MV-4-11 (cell line): ENCODE measurements at places on chromosomes 3 and 15.

- no peak for DNase-seq
Observed at GRCh38 chr15:64247535-64247905, 84.7 kb upstream of the PPIB start.

DNA sequence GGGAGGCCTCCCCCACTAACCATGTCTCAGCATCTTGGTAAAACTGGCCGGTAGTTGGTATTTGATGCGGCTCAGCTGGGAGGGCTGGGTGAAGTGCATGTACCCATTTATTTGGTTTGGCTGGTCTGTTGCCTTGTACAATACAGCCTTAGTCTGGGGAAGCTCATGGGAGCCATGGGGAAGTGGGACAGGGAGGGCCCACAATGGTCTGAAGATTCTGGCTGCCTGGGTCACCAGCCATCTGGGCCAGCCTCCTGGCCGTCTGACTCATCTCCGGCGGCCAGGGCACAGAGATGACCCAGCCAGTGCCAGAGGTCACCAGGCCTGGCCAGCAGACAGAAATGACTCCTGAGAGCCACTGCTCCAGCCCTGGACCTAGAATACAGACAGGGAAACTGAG lies 51.6 kb upstream of the SMAD6 start:
- peak; percentile 68 for DNase-seq

GRCh38 chr3:184409331-184409926 lies 29.6 kb downstream of the CHRD start:
- no peak for DNase-seq

DNA sequence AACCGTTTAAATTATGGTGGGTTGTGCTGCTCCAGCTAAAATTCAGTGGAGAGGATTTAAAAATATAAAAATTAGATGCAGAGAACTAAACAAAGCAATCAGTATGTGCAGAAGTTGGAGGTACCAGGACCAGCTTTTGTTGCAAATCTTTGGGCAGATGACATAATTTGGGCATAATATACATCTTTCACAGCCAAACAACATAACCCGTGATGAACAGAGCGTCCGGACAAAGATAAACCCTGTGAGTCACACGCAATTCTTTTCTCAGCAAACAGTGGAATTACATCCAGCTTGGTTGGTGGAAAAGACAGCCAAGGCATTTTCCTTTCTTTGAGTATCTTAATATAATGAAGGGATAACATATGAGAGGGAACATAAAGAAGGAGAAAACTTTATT lies 419.4 kb upstream of the ADAMTS9 start:
- no peak for DNase-seq

- DNase-seq = peak; percentile 80
Observed at GRCh38 chr15:91854639-91854990, 1.1 kb downstream of the SLCO3A1 start.

DNA sequence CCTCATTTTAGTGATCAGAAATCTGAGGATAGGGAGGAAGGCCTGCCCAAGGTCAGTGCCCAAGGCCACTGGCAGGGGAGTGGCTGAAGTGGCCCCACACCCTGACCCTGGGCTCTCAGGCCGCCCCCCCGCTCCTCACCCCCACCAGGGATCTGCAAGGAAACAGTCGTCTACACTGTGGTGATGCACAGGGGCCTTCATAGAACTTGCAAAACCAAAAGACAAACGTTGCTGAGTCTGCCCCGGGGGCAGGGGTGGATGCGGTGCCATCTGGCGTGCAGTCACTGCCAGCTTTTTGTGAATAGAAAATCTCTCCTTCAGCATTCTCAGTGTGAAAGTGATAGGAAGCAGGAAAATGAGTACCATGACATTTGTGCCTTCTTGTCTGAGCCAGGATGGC lies 41.3 kb downstream of the WHAMM start:
- no peak for DNase-seq

GRCh38 chr3:167772992-167773391 lies 37.5 kb downstream of the SERPINI1 start:
- no peak for DNase-seq

DNA sequence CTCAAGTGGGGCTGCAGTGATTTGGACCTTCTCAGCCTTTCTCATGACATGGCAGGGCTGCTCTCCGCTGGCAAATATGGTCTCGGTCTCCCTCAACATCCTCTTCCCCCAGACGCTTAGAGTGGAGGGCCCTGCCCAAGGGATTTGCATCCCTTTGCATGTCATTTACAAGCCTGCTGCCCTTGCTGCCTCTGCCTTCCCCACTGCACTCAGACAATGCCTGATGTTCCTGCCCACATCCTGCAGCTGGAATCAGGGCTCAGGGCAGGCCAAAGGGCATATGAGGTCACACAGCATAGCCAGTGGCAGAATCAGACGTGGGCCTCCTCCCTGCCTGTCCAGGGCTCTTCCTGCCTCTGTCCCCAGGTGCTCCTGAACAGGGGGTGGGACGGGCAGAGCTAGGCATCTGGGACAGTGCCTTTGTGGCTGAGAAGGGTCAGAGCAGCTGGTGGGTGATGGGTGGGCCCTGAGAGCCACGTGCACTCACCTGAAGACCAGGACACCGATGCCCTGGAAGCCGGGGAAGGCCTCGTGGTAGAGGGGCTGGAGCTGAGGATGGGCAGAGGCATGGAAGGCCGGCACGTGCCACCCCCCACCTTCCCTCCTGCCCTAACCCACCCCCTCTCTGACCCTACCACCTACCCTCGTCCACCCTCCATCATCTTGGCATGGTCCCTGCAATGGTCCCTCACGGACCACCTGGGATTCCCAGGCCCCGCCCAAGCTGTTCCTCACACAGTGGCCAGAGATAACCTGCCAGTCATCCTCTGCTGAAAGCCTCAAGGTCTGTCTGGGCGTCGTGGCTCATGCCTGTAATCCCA lies 27.4 kb upstream of the GOLGA6C start:
- DNase-seq = no peak

DNA sequence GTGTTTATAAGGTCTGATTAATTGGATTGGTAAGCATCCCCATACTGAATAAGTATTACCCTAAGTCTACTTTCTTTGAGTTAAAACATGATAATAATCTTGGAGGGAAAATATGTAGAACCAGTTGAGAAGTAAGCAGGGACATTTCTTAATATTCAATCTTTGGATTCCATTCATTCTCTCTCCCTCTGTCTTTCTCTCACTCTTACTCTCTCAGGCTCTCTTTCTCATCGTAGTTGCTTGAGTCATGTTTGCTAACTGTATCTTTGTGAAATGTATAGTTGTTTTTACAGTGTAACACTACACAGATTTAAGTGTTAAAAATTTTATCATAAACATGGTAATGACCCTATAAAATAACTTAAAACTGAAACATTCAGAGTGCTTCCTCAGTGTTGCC lies 163.8 kb downstream of the RSRC1 start:
- no peak for DNase-seq

DNA sequence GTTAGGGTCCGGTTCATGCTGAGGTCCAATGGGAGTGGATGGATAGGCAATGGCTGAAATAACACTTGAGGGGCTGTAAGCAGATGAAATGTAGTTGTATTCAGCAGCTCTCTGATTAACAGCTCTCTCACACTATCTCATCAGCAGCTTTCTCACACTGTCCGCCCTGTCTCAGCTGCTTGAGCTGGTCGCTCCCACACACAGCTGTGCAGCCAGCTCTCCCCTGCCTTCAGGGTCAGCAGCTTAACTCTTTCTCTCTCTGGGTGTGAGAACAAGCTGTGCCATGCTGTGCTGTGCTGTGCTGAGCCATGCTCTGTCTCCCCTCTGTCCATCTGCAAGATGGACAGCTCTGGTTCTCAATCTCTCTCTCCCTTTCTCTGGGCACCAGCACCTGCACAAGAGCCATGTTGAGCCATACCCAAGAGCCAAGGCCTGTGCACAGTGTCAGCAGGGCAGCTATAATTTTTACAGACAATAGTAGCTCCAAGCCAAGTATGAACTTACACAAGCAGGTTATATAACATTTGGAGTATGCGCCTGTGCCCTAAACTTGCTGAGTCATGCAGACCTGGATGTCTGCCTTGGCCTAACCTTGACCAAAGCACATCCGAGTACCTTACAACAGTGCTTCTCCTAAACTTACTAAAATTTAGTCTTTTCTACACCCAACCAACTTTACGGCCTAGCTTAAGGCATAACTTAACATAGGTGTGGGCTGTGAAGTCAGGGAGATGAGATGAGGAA lies 291.3 kb upstream of the TRIM42 start:
- DNase-seq = no peak

DNA sequence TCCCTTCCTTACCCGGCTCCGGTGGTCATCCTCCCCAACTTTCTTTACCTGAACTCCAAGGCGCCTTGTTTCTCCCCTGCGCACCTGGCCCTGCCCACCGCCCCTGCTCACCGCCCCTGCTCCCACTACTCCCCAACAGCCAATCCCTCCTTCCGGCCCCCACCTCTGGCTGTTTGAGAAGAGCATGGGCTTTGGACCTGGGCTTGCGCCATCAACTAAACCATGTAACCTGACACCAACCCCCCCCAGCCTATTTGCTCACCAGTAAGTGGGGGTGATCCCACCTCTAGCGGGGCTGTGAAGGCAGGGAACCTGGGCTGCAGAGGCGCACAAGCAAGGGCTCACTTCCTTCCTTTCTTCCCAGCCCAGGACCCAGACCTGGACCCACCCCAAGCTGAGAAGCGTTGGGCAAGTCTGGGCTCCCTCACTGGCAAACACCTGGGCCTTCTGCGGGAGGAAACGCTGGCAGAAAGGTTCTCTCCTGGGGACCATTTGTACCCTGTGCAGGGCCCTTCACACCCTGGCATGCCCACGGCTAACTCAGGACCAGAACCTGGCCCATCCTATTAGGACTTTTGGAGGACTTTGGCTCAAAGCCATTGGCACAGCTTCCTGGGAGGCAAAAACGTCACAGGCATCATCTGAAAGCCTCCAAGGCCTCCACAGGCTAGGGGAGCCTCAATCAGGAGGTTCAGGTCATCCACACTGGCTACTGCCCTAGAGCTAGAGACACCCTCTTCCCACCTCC lies at the start of gene PLXNB1:
Gene PLXNB1, minus strand, starts transcription at position 127 of the 748 bp plus-strand sequence. CDS start 5,475 bp downstream, outside the sequence.
- peak; percentile 48 for DNase-seq

- DNase-seq = no peak
Observed at GRCh38 chr15:47405365-47406162, 311.7 kb upstream of the SEMA6D start.

DNA sequence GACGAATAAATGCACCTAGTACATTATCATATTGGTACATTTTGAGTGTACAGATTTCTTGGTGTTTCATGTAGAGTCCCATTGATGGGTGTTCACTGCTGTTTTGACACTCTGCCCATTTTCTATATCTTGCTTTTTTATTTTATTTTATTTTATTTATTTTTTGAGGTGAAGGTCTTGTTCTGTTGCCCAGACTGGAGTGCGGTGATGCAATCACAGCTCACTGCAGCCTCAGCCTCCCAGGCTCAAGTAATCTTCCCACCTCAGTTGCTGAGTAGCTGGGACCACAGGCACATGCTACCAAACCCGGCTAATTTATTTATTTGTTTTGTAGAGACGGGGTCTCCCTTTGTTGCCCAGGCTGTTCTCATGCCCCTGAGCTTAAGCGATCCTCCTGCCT lies 44.2 kb downstream of the DNAJC13 start:
- no peak for DNase-seq

DNA sequence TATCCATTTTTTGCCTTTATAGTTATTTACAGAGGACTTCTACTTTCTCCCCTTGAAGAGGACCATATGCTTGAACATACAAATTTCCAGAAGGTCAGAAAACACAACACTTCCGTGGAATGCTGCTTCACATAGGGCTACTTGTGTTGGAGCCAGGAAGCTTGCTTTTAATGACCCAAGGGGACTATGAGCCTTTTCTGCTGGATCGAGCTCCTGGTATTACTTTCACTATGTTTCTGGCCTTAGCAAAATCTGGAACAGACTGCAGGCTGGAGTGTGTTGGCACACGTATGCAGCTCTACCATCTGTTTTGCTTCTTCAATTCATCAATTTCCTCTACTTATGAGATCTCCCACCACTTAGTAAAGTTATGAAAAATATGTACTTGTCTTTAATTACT lies 69.3 kb upstream of the CBLB start:
- no peak for DNase-seq

GRCh38 chr3:141726483-141726882 lies 11.6 kb upstream of the RNF7 start:
- DNase-seq = no peak

GRCh38 chr3:60746043-60746638 lies 505.1 kb downstream of the FHIT start:
- no peak for DNase-seq

GRCh38 chr3:157099326-157100095 lies 60.4 kb downstream of the CCNL1 start:
- DNase-seq = no peak

DNA sequence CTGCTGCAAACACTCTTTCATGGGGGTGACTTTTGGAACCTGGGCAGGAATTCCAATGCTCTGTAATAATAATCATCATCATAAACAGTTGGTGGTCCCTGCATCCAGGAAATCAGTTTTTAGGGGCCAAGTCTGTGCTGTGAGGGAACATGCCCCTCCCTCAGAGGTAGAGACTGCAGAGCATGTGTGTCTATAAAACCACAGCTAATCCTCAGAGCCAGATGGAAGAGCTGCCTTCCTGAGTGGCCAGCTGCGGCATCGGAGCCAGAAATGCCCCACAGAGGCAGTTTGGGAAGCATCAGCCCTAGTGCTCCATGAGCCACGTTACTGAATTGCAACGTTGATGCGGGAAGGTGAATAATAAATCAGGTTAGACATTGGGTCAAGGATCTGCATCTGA lies 12.9 kb upstream of the TPM1 start:
- DNase-seq = peak; percentile 75

GRCh38 chr15:61390138-61390537 lies 161.0 kb upstream of the RORA start:
- peak; percentile 31 for DNase-seq

- peak; percentile 57 for DNase-seq
Observed at GRCh38 chr3:18739099-18739433, 313.9 kb upstream of the SATB1 start.

GRCh38 chr3:33218446-33219174 lies at the start of gene SUSD5:
TSS of gene SUSD5 (minus strand) at chr3:33218810. CDS start at chr3:33218797, 13 bp downstream.
- no peak for DNase-seq

GRCh38 chr15:55484917-55485672 lies 22.9 kb downstream of the DNAAF4 start:
- DNase-seq = no peak

GRCh38 chr3:53680028-53680427 lies 166.2 kb downstream of the CHDH start:
- no peak for DNase-seq

DNA sequence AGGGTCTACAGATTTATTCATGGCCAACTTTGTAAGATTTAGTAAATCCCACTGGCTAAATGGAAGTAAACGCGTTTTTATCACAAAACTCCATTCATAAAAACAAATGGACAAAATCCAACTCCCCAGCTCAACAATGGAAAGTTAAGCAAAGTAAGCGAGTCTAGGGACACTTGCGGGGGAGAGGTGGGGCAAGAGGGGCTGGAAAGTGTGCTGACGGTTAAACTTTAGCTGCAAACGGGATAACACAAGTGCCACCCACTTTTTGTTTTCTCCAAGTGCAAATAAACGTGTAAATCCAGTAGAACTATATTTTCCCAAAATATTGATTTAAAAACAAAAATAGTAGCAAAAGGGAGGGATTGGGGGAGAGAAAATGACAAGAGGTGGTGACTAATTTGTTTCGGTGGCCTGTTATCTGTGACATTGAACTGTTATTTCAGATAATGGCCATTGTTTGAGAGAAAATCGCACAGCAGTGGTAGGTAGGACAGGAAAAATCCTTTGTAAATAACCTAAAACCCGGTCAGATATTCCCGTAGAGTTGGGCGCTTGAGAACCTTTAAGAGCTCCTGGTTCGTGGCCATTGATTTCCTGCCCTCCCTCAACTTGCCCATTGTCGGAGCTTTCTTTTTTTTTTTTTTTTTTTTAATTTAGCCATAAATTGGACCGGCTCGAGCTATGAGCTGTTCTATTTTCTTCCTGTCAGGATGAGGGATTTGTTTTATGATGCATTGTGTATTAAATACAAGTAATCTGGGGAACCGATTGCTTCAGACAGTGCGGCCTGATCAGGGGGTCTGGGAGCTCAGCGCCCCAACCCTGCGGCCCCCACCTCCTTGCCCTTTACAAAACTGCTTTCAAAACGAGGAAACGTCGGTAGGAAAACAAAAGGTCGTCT lies 514.8 kb downstream of the MECOM start:
- DNase-seq = no peak
